ENCODE measurements at places on chromosomes 16 and 17.

DNA sequence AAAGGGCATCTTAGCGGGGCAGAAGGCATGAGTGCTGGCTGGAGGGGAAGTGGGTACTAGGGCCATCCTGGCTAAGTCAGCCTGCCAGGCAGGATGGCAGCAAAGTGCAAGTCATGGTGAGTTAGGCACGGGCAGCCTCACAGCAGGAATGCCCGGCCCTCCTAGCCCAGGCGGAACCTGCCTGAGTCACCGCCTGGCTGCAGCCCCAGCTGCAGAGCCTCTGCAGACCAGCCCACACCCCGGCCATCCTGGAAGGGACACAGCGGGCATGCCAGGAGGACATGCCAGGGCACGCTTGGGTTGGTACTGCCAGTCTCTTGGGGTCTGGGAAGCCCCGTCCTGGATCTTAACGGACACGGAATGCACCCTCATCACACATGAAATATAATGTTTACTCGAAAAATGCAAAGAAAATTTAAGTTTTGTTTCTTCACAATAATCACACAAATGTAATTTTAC lies 5.0 kb upstream of the ALDH3A1 start:
- no peak for DNase-seq

- DNase-seq: no peak
Measured at GRCh38 chr17:72445055-72445991, 324.5 kb downstream of the SOX9 start.

DNA sequence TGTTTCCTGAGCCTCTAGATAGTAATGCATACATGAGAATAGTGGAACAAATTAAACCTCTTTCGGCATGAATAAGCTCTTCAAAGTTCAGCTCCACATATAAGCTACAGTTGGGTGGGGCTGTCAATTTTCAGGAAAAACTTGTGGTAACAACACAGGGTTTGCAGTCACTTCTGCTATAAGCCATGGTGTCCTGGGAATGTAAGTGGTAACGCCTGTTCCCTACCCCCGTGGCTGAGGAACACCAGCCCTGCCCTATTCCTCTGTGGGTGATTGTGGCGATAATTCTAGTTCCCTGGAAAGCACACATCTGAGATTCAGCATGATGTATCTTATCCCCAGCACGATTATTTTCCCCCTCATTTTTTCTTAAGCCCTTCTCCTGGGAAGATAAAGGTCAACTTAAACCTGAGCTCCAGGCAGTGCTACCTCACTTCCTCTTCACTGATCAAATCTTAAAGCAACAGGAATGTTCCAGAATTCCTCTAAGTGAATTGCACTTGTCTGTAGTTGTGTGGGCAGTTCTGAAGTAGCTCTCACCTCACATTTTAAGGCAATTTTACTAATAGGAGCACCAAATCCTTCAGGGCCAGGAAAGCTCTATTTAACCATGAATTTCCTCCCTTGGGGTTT lies 500.7 kb upstream of the HSBP1 start:
- DNase-seq: no peak

GRCh38 chr16:77724174-77724573 lies 1.9 kb downstream of the NUDT7 start:
- DNase-seq: no peak

DNA sequence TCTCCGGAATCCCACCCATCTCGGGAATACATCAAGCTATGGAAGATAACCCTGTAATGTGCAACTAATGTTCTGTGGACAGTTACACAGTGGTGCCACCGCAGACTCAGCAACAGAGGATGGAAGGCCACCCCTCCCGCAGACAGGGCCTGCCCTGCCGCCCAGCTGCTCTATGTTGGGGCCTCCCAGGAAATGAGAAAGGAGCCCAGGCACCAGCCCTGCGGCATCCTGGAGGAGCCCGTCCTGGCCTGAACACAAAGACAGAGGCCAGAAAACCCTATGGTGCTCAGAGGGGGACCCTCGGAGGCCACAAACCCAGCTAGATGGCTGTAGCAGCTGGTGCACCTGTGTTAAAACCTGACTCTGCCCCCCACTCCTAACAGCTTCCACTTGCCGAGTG lies 216.1 kb upstream of the RPL38 start:
- DNase-seq: no peak

GRCh38 chr17:27455914-27456680 lies at the start of gene KSR1:
TSS of gene KSR1 (plus strand) at chr17:27456448. CDS start at chr17:27456644, 196 bp downstream.
- peak; percentile 73 for DNase-seq

- no peak for DNase-seq
Measured at GRCh38 chr16:46961373-46962353, 11.8 kb downstream of the DNAJA2 start.
